ENCODE measurements at places on chromosomes 7 and 10.

GRCh38 chr7:44853391-44853790 is 5.5 kb upstream of the H2AZ2 start:
- DNase-seq: no peak

- DNase-seq: no peak
Measured at GRCh38 chr7:95527033-95527775, 41.5 kb downstream of the ASB4 start.

- DNase-seq: no peak
Measured at GRCh38 chr10:10587744-10588393, 429.8 kb upstream of the CELF2 start.

- DNase-seq: no peak
Measured at GRCh38 chr7:97671571-97671970, 60.3 kb upstream of the TAC1 start.

DNA sequence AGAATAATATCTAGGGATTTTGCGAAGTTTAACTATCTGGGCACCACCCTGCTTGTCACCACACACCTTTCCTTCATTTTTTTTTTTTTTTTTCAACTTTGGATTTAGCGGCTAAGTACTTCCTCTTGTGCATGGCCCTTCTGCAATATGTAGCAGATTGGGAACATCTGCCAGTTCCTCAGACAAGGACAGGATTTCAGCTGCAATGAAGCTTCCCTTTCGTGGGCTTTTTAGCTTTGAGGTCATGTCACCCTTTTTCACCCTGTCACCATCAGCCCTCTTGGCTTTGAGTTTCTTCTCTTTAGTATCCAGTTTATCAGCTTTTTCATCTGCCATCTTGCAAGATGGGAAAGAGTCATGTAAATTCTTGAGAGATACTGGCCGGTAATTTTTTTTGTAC is 81.6 kb upstream of the ETV1 start:
- DNase-seq: no peak

- DNase-seq: no peak
Measured at GRCh38 chr10:79231908-79232307, 115.4 kb upstream of the PPIF start.

DNA sequence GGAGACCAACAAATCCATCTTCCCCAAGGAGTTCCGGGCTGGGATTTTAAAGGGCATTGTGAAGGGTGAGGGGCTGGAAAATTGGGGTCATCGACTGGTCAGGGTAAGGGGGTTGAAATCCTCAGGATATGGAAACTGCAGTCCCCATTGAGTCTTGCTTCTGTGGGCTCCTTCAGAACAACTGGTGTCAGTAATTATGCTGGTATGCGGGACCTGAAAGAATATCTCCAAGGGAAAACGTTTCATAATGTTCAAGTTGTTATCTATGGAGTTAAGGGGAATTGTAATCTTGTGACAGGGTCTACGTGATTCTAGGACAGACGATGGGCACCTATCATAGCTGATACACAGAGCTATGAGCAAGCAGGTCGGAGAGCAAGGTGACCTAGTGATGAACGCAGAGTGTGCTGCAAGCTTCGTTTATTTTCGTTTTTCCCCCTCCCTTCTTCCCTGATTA is 494 bp upstream of the RHBDD2 start:
- no peak for DNase-seq
